ENCODE measurements at places on chromosomes 6 and 20.

DNA sequence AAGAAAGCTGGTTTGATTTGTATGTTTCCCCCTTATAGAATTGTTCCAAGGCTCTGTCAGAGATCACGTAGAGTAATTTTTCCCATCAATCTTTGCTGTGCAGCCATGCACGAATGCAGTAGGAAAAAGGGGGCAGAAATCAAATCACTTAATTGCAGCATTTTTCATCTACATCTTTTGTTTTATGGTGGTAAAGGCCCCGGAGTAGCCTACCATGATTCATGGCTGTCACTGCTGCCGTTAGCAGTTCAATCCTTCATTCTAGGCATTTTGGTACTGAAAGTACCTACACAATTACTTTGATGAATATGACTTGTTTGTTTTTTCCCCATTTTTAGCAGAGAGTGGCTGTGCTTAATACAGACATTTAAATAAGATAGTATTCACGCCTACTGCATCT lies 631.9 kb upstream of the MMS22L start:
- DNase-seq, result no peak

- DNase-seq, result no peak
These were observed 37.1 kb downstream of the SLC17A1 start for GRCh38 chr6:25794784-25795183.

DNA sequence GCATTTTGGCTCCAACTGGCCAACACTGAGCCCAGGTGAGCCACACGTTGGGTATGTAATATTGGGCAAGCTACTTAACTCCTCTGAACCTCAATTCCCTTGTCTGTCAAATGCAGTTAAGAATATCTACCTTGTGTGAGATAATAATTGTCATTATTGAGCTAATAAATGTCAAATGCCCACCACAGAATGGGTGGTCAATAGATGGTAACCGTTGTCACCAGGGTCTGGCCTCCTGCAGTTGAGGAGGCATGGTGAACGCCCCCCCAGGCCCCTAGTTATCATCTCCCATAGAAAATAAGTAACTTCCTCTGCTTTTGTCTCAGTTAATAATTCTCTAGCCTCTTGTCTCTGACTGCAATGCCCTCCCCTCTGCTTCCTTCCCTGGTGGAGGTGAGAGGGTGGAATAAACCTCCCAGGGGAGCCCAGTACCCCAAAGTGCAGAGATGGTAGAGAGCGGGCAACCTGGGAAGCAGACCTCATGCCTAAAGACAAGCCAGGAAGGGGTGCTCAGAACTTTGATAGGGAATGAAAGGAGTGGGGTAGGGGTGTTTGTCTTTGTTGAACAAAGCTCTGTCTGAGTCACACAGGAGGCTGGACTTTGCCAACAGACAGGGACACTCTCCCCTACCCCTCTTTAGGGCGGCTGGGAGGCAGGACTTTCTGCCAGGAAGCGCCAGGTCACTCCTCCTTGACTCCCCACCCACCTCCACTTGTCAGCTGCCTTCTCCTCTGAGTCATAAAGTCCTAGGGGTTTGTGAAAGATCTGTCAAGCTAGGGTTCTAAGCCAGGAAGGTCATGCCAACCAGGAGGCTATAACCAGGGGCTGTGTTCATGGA lies 1.3 kb upstream of the UNC5CL start:
- no peak for DNase-seq

DNA sequence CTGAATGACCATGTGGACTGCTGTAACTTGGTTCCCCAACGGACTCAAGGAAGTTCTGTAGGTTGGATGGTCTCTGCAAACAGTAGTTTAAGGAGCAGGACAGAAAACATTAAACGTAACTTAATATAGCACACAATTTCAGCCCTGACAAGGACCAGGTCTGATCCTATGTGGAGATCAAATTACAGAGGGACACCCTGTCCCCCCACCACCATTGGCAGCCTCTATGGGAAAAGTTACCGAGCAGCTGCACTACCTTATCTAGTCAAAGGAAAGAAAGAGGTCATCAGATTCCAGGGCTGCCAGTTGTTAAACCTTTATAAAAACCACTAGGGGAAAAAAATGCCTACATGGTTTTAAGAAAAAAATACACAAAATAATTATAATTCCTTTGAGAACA lies 191.5 kb upstream of the RSPO3 start:
- no peak for DNase-seq

DNA sequence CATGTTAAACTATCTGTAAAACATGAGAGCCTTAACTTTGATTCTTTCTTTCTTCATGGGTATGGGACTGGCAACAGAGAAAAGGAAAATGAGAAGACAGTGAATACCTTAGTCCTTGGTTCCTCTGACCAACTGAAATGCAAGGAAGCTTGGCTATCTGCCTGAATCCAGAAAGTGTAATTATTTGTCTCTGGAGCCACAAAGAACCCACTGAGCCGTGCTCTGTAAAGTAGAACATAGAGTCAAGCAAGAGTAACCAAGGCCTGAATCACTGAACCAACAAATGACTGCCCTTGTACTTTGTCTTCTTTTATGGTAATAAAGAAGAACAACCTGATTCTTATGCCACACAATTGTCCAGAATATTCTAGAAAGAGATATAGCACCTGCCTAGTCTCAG lies 27.6 kb downstream of the PKHD1 start:
- DNase-seq, result no peak

GRCh38 chr20:1700990-1701389 lies 43.4 kb upstream of the SIRPG start:
- DNase-seq, result no peak

DNA sequence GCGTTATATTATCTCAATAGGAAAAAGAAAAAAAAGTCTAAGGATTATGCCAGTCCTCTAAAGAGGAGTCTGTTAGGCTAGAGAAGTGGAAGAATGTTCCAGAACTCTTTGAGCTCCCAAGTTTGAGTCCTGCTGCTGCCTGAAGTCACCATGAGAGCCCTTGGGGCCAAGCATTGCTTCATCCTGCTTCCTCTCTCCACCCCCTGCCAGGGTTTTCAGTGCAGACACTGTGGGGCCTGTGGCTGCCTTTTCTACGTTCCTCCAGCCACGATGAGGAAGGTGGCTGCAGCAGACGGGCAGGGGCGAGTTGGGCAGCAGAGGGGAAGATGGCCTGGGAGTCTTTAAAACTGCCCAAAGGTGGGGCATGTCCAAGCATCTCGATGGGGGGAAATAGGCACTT lies 214.4 kb upstream of the KCNG1 start:
- no peak for DNase-seq

DNA sequence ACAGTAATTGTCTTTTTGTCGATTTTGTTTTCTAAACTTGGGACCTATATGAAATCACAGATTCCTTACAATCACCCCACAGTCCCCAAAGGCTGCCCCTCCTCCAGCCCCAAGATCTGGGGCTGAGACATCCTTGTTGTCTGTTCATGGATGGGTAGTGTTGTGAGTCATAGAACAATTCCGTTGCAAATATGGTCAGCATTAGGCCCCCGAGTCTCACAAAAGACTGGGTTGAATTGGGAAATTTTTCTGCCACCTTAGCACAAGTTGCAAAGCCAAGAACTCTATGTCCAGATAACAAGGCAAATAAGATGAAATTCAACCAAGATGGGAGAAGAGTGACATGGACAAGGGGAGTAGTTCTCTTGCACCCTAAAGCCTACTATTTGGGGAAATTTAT lies 10.5 kb upstream of the TAB2 start:
- no peak for DNase-seq

- DNase-seq, result no peak
These were observed 62.0 kb downstream of the RSPO3 start for GRCh38 chr6:127180426-127180825.

- no peak for DNase-seq
These were observed 49.3 kb downstream of the SIRPA start for GRCh38 chr20:1944345-1945091.

GRCh38 chr20:11186301-11187008 lies 512.7 kb upstream of the JAG1 start:
- DNase-seq, result no peak

DNA sequence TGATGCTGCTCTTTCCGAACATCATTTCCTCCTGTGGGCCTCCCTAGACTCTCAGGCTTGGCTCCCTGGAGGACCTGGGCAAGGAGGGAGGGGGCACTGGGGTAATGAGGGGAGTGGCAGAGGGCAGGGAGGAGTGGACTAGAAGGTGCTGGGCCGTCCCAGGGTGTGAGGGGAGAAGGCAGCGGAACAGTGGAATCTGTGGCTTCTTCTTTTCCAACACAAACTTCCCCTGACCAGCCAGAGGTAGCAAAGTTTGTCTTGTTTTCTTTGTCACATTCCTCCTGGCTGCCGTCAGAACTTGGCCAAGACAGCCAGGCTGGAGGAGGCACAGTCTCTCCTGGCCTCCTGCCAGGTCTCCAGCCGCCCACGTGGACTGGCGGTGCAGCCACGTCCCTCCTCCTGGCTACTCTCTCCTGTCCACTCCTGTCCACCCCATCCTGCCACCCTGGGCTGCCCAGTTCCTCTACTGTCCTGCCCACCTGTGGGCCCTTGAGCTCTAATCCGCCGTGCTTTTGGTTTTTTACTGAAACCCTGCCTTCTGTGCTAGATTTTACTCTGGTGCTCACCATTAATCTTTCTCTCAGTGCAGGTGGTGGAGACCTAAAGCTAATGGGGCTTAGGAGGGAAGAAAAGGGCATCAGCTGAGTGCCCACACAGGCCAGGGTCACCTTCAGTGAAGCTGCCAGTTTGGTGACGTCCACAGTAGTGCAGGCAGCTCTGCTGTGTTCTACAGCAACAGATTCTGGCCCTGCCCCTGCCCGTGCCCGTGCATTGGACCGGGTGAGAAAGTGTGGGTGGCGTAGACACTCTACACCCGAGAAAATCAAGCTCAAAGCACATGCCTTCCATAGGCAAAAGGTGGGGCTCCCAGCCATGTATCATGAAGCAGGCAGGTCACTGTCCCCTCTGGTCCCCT lies 2.8 kb upstream of the CDSN start:
- DNase-seq, result no peak

- no peak for DNase-seq
These were observed 106.3 kb downstream of the SESN1 start for GRCh38 chr6:108988296-108988695.

GRCh38 chr6:113411011-113411410 lies 446.1 kb upstream of the MARCKS start:
- DNase-seq, result no peak

GRCh38 chr6:89134723-89135122 lies 11.1 kb upstream of the PM20D2 start:
- DNase-seq, result no peak

- no peak for DNase-seq
These were observed 126.9 kb upstream of the QKI start for GRCh38 chr6:163287626-163288025.

- DNase-seq, result no peak
These were observed 18.3 kb downstream of the C20orf173 start for GRCh38 chr20:35510951-35511735.

DNA sequence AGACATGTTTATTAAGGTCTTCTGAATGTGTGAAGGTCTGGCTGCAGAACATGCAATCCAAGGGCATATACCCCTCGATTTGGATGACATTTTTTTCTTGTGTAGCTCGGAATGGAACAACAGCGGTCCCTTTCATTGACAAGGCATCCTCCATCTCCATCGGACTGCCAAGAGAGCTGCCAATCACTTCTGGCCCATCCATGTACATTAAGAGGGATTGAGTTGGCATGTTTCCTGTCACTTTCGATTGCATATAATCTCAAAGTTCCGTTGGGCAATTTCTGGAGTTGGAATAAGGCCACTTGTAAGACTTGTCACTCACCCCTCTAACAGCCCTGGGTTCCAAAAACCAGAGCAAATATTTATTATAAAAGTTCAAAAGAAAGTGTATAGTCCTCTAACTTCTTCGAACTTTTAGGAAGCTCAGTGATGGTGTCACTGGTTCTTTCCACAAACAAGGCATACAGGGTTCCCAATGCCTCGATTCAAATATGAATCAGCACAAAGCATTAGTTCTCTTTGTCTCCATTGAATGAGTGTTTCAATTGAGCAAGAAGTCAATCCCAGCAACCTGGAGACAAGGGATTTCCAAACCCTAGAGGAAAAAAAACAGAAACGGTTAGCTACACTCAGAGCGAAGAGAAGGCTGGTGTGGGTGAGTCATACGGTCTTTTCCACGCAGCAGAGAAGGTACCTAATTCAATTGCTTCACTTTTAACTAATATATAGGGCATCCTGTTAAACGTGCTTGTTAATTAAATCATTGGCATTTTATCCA lies 10.9 kb downstream of the ZNF217 start:
- DNase-seq, result no peak

GRCh38 chr20:6954219-6954618 lies 186.7 kb downstream of the BMP2 start:
- no peak for DNase-seq

- no peak for DNase-seq
These were observed 645 bp downstream of the DDX39B start for GRCh38 chr6:31541059-31541657.

DNA sequence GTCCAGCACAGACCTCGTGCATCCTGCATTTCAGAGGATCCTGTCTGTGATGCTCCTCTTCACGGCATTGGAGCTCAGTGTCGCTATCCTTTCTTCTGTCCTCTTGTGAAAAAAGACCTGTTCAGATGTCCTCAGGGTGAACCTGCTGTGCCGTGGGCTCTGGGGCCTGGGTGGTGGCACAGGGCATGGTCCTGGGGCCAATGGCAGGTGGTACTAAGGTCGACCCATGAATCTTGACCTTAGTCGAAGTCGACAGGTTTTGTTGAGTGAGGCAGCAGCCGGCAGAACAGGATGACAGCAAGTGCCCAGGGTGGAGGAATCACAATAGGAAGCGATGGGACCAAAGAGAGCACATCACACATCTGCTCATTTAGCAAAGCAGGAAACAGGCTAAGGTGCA lies 22.0 kb upstream of the MAS1L start:
- no peak for DNase-seq

GRCh38 chr6:117677553-117678141 lies 2.4 kb downstream of the NUS1 start:
- no peak for DNase-seq

GRCh38 chr6:87116922-87117321 lies 22.0 kb upstream of the CGA start:
- DNase-seq, result no peak

DNA sequence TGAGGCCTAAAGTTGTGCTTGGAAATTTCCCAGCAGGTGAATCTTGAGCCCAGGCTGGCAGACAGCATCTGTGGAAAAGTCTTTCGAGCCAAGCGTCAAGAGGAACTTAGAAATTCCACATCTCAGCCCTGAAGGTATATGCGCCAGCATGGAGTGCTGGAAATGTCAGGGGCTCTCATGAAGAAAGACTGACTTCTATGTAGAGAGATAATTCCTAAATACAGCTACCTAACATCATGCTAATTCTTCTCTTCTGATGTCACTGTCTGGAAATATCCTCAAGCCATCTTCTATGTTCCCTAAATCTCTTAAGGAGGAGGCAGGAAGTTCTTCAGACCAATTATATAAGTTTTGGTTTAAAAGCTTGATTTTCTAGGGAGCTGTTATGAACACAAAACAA lies 492.4 kb upstream of the MARCKS start:
- no peak for DNase-seq
